ENCODE measurements at places on chromosomes 3 and 15.

DNA sequence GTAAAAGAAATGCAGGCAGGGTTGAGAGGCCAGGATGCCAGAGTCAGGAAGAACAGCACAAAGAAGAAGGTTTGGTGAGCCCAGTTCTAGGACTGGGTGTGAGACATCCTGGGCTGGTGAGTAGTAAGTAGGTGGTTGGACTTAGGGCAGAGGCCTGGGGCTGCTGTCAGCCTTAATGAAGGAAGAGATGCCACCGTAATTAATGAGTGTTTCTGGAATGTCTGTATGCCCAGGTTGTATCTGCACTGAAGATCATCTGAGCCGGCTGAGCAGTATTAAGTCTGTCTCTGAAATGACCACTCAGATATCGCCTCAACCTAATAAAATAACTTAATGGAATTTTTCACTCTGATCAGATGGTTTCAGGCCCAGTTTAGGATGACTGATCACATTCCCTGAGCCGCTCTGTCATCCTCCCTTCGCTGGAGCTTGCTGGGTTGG lies 532.9 kb upstream of the IL12A start:
- no peak overlapping the region for H3K27ac ChIP-seq
- DNase-seq: no peak
- no peak overlapping the region for H3K4me3 ChIP-seq
- peaks cover 6% of the 10 kb centered on the region for H3K36me3 ChIP-seq
- H3K27me3 ChIP-seq: no peaks in the 10 kb centered on the region
- peaks cover 69% of the 10 kb centered on the region for H3K4me1 ChIP-seq

- no peak for DNase-seq
- H3K4me1 ChIP-seq: peaks cover 79% of the 10 kb centered on the region
- H3K4me3 ChIP-seq: no peak overlapping the region
- H3K27me3 ChIP-seq: no peaks in the 10 kb centered on the region
- peaks cover 22% of the 10 kb centered on the region for H3K36me3 ChIP-seq
These were observed 1.2 kb downstream of the IL20RB start for GRCh38 chr3:136958939-136959338.

DNA sequence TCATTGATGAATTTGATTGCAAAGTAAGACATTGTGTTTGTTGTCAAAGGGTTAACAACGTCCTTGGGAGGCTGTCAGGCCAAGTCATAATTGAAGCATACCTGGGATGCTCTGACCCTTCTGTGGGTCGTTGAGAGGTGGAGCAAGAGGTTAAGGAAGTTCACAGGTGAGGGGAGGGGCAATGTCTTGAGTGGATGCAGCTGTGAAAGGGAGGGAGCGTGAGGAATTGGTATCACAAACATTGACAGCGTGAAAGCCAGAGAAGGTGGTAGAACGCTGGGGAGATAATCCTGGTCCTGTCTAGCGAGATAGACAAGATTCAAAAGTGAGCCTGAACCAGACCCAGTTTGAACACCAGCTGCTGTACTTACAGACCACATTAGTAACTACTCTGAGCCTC lies 79.4 kb downstream of the HES1 start:
- no peaks in the 10 kb centered on the region for H3K4me1 ChIP-seq
- H3K27ac ChIP-seq: no peak overlapping the region
- no peaks in the 10 kb centered on the region for H3K36me3 ChIP-seq

DNA sequence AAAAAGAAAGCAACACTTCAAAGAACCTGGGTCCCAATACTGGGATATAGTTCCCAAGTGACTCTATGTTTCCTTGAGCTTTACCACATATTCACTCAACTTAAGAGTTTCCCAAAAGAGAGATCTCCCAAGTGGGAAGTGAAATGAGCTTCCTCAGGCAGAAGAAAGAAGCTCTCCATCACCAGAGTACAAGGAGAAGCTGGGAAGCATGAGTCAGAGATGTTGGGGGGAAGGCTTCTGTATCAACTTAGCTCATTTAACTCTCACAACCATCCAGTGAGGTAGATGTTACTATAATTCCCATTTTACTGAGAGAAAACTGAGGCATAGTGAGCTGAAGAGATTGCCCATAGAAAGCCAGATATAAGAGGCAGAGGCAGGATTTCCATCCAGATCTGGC lies 47.0 kb upstream of the TRIM42 start:
- H3K4me3 ChIP-seq: no peak overlapping the region
- no peaks in the 10 kb centered on the region for H3K27me3 ChIP-seq
- DNase-seq: no peak
- peaks cover 56% of the 10 kb centered on the region for H3K4me1 ChIP-seq
- H3K27ac ChIP-seq: no peak overlapping the region

GRCh38 chr15:92005154-92005553 lies 151.6 kb downstream of the SLCO3A1 start:
- no peak for DNase-seq
- no peaks in the 10 kb centered on the region for H3K27me3 ChIP-seq
- peaks cover 17% of the 10 kb centered on the region for H3K4me1 ChIP-seq
- no peak overlapping the region for H3K4me3 ChIP-seq
- H3K36me3 ChIP-seq: no peaks in the 10 kb centered on the region

DNA sequence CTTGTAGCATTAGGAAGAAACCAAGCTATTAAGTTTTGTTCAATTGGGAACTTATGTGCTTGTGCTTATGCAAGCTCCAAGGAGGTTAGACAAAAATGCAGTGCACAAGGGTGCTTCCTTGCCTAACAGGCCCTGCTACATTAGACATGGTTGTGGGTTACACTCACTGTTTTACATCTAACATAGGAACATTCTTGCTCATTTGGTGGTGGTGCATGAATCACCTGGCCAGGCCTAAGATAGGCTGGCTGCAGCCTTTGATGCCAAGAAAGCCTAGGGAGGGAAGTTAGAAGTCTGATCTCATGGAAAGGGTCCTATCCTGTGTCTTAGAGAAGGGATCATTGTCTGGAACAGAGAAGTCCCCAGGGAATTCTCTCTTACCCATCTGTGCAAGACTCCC lies 43.5 kb downstream of the CA12 start:
- peaks cover 27% of the 10 kb centered on the region for H3K4me1 ChIP-seq
- H3K27ac ChIP-seq: no peak overlapping the region
- H3K4me3 ChIP-seq: no peak overlapping the region
- DNase-seq: peak; percentile 20
- no peaks in the 10 kb centered on the region for H3K27me3 ChIP-seq
- H3K36me3 ChIP-seq: no peaks in the 10 kb centered on the region

DNA sequence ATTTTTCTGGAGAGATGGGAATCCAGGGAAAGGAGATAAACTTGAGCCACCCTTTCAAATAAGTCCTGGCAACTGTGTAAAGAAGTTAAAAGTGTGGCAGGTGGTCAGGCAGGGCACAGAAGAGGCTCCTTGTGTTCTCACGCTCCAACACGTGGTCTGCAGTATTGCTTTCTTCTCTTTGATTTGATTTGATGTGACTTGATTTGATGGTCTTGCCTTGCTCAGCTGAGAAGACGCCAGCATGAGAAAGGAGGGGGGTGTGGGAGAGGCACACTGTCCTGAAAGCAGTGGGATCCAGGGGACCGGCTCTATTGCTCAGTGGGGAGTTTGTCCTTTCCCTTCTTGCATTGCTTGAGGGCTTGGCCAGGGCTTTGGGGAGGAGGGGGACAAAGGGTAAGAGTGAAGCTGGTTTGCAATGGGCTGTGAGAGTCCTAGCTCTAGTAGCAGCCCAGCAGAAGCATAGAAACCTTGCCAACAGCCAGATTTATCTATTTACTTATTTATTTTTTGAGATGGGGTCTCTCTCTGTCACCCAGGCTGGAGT lies 25.7 kb upstream of the NEO1 start:
- H3K4me3 ChIP-seq: no peak overlapping the region
- H3K4me1 ChIP-seq: no peaks in the 10 kb centered on the region
- H3K27me3 ChIP-seq: peaks cover 74% of the 10 kb centered on the region
- DNase-seq: no peak

DNA sequence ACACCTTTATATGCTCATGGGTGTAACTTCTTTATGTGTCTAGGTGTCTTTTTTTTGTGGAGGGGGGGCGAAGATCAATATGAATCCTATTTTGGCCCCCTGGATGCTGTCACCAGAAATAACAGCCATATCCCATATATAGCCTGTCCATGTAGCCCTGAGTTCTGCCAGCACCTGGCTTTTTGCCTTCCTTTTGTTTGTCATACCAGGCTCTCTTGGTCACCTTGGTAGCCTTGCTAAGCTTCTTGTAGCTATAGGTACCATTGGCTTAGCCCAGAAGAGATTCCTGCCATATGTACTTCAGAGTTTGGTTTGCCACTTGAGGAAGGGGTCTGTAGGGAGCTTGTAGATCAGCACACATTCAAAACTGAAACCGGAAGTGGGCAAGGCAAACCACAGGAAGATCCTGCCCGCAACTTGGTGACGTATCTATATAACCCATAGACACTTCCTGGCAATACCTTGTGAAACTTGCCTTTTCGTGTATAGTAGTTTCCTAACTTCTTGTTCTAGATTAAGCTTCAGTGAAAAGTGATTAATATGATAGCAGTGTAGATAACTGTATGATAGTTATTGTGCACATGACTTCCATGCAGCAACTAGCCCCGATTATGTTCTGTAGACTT lies 11.9 kb downstream of the RASA2 start:
- no peaks in the 10 kb centered on the region for H3K4me1 ChIP-seq
- H3K27ac ChIP-seq: no peak overlapping the region
- no peaks in the 10 kb centered on the region for H3K27me3 ChIP-seq
- no peak overlapping the region for H3K4me3 ChIP-seq

GRCh38 chr3:29475854-29476253 lies 195.0 kb downstream of the RBMS3 start:
- no peak overlapping the region for H3K4me3 ChIP-seq
- H3K36me3 ChIP-seq: no peaks in the 10 kb centered on the region
- H3K4me1 ChIP-seq: no peaks in the 10 kb centered on the region
- no peak overlapping the region for H3K27ac ChIP-seq
- no peak for DNase-seq
- no peaks in the 10 kb centered on the region for H3K27me3 ChIP-seq

DNA sequence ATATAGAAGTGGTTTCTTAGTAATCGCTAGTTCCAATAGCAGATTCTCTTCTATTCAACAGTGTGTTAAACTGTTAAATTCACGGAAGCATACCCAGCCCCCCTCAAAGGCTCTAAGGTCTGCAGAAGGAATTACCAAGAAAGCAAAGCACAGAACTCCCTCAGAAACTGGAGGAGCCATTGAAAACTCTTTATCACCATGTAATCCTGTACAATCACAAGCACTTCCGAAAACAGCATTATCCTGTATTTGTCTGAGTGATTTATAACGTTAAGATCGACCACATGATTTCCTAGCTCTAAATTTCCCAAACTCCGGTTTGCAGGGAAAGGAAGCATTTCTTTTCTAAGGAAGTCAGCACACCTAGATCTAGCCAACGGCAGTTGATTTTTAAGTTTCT lies 20.0 kb downstream of the MYO1E start:
- H3K27me3 ChIP-seq: no peaks in the 10 kb centered on the region
- DNase-seq: no peak
- H3K4me3 ChIP-seq: no peak overlapping the region
- H3K4me1 ChIP-seq: peaks cover 67% of the 10 kb centered on the region

- no peak for DNase-seq
- peaks cover 8% of the 10 kb centered on the region for H3K36me3 ChIP-seq
- no peaks in the 10 kb centered on the region for H3K4me1 ChIP-seq
- no peak overlapping the region for H3K27ac ChIP-seq
- peaks cover 29% of the 10 kb centered on the region for H3K27me3 ChIP-seq
These were observed 49.5 kb upstream of the PCSK6 start for GRCh38 chr15:101538996-101539395.

- no peak overlapping the region for H3K27ac ChIP-seq
- no peak for DNase-seq
- H3K4me1 ChIP-seq: no peaks in the 10 kb centered on the region
- H3K4me3 ChIP-seq: no peak overlapping the region
- peaks cover 22% of the 10 kb centered on the region for H3K27me3 ChIP-seq
These were observed 123.2 kb upstream of the SLC7A14 start for GRCh38 chr3:170709046-170709445.

GRCh38 chr3:133927540-133928066 lies 31.9 kb upstream of the RAB6B start:
- peak; percentile 51 for DNase-seq
- H3K36me3 ChIP-seq: peaks cover 4% of the 10 kb centered on the region
- no peak overlapping the region for H3K4me3 ChIP-seq
- H3K27ac ChIP-seq: no peak overlapping the region
- no peaks in the 10 kb centered on the region for H3K4me1 ChIP-seq

- DNase-seq: no peak
- no peaks in the 10 kb centered on the region for H3K27me3 ChIP-seq
- H3K4me3 ChIP-seq: no peak overlapping the region
- H3K4me1 ChIP-seq: no peaks in the 10 kb centered on the region
- no peak overlapping the region for H3K27ac ChIP-seq
- H3K36me3 ChIP-seq: no peaks in the 10 kb centered on the region
These were observed 92.3 kb downstream of the SLC9A9 start for GRCh38 chr3:143755978-143756377.

DNA sequence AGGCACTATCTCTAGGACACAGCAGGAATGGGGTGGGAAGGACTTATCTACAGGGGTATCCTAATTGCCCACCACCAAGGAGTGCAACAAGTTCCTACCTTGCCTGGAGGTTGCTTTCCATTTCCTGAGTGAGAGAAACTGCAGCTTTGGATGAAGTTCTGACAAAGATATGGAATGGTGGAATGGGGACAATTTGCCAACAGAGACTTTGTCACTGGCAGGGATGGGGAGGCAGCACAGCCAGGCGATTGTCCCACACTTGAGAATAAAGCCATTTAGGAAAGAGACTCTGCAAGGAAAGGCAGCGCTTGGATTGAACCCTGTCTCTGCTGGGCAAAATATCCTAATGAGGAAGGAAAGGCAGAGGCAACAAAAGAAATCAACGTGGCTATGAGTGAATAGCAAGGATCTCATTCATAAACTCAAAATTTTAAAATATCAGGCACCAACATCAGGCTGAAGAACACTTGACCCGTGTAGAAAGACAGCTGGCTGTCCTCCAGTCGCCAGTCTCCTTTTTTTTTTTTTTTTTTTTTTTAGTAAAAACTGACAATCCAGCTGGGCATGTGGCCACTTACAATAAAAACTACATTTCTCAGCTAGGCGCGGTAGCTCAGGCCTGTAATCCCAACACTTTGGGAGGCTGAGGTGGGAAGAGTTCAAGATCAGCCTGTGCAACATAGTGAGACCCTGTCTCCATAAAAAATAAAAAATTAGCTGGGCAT lies 31.6 kb upstream of the PDE8A start:
- H3K27ac ChIP-seq: no peak overlapping the region
- H3K27me3 ChIP-seq: no peaks in the 10 kb centered on the region
- H3K4me1 ChIP-seq: peaks cover 9% of the 10 kb centered on the region

DNA sequence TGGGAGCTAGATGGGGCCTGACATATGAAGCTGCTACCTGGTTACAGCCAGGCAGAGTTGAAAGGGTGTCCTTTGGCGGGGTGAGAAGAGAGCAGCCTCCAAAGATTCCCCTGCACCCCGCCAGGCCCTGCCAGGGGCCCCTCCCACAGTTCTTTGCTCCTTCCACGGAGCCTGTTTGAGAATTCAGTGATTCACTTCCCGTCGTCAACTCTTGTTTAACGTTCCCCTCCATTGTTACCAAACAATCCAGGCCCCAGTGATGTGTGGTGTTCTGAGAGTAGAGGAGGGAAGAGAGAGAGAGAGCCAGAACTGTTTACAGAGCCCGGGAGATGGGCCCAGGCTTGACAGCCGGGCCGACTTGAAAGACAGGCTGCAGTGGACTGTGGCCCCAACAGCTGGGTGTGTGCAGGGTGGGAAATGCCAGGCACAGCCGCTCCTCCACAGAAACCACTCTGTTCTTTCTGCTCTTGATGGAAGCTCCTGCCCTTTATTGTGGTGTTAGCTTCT lies 81.5 kb downstream of the SMAD3 start:
- peak; percentile 53 for DNase-seq
- H3K36me3 ChIP-seq: peaks cover 82% of the 10 kb centered on the region
- peak overlapping the region; percentile 97 for H3K27ac ChIP-seq
- peak overlapping the region; percentile 56 for H3K4me3 ChIP-seq
- H3K27me3 ChIP-seq: no peaks in the 10 kb centered on the region

GRCh38 chr15:64134345-64134829 lies 17.1 kb upstream of the SNX22 start:
- no peaks in the 10 kb centered on the region for H3K27me3 ChIP-seq
- H3K27ac ChIP-seq: no peak overlapping the region
- H3K4me3 ChIP-seq: no peak overlapping the region

Data from Calu3 (cell line).